ENCODE measurements at places on chromosomes 11 and 22.

DNA sequence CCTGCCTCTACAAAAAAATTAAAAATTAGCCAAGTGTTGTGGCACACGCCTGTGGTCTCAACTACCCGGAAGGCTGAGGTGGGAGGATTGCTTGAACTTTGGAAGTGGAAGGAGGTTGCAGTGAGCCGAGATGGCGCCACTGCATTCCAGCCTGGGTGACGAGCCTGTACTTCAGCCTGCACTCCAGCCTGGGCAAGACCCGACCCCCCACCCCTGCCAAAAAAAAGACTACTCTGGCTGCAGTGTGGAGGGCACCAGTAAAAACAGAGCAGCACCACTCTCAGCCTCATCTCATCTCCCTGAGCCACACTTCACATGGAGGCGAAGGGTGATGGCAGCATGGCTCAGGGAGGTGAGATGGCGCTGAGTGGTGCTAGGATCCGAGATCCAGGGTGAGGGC, 50.3 kb upstream of the THY1 start:
- no peak for DNase-seq

DNA sequence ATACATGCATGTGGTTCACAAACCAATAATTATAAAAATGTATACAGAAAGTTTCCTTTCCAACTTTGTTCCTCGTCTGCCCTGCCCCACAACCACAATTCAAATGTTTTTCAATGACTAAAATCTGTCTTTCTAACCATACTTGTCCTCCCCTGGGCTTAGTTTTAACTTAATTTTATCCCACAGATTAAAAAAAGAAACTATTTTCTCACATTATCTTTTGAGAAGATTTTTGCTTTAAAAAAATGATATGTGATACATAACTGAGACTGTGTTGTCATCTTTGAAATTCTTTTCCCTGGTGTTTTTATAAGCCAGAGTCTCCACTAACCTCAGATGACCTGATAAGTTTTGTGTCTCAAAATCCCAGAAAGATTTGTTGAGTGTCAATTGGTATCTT, 79.0 kb downstream of the FDX1 start:
- no peak for DNase-seq

- no peak for DNase-seq
Measured at GRCh38 chr22:47407461-47408025, 645.1 kb downstream of the TBC1D22A start.

- DNase-seq, result no peak
Measured at GRCh38 chr11:69259096-69259495, 34.9 kb upstream of the MYEOV start.

DNA sequence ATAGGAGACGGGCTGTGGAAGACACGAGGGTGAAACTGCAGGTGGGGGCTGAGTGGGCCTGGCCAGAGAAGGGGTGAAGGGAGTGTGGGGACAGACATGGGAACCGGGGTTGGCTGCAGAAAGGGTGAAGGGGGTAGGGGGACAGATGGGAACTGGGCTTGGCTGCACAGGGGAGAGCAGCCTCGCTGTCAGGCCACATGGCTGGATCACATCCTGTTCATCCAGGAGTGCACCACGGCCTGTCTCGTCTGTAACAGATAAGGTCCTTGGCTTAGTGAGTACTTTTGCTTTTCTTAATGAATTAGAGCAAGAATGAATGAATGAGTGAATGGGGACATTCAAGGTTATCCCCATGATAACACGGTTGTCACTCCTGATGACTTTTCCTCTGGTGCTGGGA, 13.5 kb downstream of the FBLN1 start:
- no peak for DNase-seq

All from stimulated activated CD8-positive, alpha-beta memory T cell treated with anti-CD3 and anti-CD28 coated beads, Interleukin-4, amount 100 ng/mL, for 1 hour (primary cell).